ENCODE measurements at places on chromosomes 11 and 22.
A peak's percentile ranks its signal among the peaks of the same experiment; 100 is the strongest.

DNA sequence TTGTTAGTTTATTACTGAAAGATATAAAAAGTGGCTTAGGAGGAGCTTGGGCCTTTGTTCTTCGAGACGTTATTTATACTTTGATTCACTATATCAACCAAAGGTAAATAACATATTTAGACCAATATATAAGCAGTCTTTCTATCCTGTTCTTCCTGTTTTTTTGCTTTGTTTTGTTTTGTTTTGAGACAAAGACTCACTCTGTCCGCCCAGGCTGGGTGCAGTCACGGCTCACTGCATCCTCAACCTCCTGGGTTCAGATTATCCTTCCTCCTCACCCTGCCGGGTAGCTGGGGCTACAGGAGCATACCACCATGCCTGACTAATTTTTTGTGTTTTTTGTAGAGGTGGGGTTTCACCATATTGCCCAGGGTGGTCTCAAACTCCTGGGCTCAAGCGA lies 66.8 kb downstream of the ATM start:
- DNase-seq, result no peak

- no peak for DNase-seq
Observed at GRCh38 chr22:46072110-46072881, 78.0 kb upstream of the PPARA start.

DNA sequence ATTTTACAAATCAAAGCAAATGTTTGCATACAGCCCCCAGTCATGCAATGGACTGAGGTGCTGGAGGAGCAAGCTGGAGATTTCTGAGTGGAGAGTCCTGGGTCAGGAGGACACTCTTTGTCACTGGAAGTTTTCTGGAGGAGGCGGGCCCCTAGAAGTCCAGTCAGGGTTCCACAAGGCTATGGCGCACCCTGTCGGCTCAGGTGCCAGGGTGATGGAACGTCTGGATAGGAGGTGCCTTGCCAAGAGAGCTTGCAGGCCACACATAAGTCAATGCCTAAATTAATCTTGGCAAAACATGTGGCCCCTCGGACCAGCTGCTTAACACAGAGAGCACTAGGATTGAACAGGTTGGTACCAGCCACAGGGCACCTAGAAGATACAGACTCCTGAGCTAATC lies 174.7 kb upstream of the CADM1 start:
- DNase-seq, result no peak

- no peak for DNase-seq
Observed at GRCh38 chr11:17169876-17170275, 37.9 kb downstream of the PIK3C2A start.

- no peak for DNase-seq
Observed at GRCh38 chr11:110928391-110928790, 216.2 kb upstream of the ARHGAP20 start.

DNA sequence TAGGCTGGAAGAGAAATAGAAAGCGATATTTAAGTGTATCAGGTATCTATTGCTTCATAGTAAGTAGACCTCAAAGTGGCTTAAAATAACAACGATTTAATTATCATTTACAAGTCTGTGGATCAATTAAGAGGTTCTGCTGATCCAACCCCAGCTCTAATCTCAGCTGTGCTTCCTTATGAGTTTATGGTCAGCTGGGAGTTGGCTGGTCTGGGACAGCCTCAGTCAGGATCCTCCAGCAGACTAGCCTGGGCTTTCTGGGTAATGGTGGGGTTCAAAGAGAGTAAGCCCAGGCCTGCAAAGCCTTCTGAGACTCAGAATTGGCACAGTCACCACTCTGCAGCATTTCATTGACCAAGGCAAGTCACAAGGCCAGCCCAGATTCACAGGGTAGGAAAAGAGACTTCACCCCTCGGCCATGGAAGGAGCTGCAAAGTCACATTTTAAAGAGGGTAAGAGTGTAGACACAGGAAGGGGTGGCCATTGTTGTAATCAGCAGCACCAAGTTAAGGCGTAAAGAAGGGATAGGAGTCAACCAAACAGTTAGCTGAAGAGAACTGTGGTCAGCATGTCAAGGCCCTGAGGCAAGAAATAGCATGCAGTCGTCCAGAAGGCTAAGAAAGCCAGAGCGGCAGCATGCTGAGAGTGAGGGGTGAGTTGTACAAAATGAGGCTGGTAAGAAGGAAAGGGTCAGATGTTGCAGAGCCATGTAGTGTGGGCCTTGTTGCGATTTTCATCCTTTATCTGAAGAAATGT lies 168.2 kb downstream of the ETS1 start:
- DNase-seq, result no peak

DNA sequence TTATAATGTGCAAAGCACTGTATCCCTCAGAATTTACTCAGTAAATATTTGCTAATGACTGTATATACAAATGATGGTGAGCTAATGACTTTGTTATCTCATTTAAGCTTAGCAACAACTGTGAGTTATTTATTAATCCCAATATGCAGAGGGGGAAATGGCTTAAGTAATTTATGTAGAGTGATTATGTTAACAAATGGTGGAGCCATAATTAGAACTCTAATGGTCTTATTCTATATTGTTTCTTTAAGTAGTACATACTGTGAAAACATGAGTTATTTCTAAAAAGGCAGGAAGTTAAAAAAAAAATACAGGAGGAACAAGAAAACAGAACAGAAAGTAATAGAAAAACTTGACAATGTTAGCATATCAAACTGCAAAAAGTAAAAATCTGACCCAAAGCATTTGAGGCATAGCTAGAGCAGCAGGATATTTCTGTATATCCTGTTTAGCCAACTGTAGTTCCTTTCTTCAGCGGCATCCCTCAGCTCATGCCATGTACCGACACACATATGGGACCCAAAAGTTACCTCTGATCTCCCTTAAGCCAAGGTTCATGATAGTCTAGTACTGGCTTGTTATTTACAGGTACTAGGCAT lies 94.2 kb downstream of the FCHSD2 start:
- no peak for DNase-seq

- no peak for DNase-seq
Observed at GRCh38 chr11:126956635-126957034, 43.9 kb downstream of the KIRREL3 start.

- no peak for DNase-seq
Observed at GRCh38 chr11:70079691-70080090, 1.6 kb downstream of the ANO1 start.

- DNase-seq, result no peak
Observed at GRCh38 chr22:49725516-49725915, 102.2 kb downstream of the BRD1 start.

DNA sequence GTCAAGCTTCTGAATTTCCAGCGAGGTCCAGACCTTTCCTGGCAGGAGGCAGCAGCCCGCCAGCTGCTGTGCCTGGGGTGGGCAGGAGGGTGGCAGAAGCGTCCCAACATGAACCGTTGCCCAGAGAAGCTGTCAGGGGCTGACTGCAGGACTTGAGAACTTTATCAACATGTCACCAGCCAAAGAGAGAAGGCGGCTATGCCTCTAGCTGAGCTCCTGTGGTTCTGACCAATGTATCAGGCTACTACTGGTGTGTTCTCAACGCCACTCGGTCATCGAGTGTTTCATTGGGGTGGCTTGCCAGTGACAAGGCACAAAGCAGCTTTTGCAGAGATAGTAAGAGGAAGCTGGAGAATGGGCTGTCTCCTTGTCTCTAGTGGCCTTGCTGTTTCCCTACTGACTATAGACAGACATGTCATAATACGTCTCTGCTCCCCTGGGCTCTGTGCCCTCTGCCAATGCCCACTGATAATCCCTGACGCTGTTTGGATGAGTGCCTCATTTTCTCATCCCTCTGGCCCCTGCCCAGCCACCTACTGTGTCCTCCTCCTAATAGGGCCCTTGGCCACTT lies 17.6 kb upstream of the ASCC2 start:
- DNase-seq, result no peak

DNA sequence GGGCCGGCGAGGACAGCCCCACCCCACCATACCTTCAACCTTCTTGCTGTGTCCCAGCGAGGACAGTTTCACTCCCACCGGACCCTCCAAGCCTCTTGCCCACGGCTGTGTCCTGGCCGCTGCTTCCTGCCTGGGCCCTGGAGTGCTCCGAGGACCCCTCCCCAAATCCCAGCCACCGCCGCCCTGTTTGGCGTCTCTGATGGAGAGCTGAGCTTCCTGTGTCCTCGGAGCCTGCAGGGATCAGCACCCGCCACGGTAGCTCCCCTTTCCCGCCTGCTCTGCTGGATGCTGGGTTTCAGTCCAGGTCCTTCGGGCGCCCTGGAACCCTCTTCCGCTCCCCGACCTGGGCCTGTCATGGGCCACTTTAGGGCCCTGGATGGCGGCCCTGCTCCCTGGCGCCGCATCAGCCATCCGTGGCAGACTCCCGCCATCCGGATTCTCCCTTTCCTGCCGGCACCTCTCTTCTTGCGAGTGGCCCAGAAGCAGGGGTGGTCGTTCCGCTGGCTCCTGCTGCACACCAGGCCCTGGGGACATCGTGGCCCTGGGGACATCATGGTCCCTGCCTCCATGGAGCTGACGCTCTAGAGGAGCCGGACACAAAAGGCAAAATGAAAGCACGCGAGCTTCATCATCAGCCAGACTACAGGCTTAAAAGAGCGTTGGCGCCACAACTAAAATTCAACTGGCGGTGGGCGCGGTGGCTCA lies 34.3 kb upstream of the GAL start:
- DNase-seq, result no peak

GRCh38 chr11:69414773-69415187 lies 66.7 kb upstream of the LINC01488 start:
- no peak for DNase-seq

- DNase-seq, result no peak
Observed at GRCh38 chr22:23163665-23164064, 16.6 kb upstream of the BCR start.

DNA sequence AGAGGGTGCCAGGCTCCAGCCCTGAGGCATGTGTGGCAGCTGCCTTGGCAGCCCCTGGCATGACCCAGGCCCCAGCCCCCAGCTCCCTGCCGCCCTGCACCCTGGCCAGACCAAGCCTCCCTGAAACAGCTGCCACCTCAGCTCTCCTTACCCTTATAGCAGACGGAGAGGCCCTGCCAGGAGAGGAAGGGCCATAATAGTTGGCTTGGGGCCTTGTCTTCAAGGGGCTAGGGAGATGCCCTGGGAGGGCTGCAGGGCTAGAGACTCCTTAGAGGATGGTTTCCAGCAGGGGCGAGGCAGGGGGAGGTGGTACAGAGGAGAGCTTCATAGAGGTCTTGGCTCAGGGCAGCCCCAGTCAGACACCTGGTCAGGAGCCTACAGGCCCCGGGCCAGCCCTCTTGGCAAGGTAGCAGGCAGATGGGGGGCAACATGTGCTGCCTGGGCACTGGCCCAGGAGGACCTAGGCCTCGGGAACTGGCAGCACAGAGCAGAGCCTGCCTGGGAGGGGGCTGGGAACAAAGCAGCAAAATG lies 13.0 kb downstream of the SMTN start:
- DNase-seq, result peak; percentile 22

GRCh38 chr11:72350752-72351151 lies 83.6 kb downstream of the CLPB start:
- no peak for DNase-seq

DNA sequence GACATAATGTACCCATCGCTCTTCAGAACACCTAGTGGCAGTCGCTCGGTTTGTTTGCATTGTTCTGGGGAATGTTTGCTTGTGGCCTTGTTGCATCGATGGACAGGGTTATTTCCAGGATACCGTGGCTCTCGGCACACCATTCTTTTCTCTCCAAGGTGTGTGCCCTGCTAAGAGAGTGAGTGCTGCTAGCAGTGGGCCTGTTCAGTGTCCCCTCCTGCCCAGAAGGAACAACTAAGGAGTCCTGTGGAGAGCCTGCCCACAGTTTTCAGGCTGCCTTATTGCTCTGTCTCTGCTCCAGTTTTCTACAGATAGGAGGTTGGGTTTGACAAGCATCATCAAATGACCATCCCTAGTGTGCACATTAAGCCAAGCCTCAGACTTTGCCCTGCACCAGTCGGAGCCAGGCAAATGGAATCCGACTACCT lies 1.4 kb downstream of the CRY2 start:
- DNase-seq, result no peak

GRCh38 chr11:57429946-57430345 lies 3.0 kb upstream of the SLC43A3 start:
- DNase-seq, result no peak

DNA sequence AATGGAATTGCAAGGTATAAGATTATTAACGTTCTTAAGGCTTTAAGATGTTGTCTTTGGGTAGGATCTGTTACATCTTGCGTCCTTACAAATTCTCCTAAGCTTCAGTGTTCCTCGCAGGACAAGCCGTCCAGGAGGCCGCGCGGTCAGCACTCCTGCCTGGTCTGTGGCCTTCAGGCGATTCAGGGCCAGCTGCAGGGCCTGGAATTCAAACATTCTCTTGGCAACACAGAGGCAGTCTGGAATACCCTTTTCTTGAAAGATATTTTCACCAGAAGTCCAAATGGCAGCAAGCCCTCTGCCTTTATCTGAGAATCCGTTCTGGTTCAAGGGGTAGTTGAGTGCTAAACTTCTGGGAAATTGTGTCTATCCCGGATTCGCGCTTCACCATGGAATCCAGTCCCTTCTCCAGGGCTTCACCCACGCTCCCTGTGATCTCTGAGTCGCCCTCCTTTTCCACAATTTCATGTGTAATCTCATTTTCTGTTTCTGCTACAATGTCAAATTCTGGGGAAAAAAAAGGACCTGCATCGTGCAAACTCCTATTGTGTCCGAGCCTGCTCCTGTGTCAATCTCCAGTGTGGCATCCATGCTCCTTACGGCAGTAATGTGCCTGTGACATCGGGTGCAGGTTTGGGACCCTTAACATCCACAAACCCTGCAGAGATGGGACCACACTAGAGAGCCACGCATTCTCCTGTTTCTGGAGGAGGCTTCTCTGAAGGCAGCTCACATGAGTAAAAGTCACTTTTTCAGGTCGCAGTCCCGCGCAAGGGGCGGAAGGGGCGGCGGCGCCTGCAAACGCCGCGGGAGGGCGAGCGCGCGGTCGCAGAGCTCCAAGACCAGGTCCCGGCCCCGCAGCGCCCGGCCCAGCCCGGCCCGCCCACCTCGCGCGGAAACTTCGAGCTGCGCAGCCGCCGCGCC lies 25.4 kb upstream of the SORL1 start:
- peak; percentile 87 for DNase-seq

GRCh38 chr22:36528341-36528740 lies 625 bp downstream of the EIF3D start:
- peak; percentile 49 for DNase-seq

GRCh38 chr11:2687223-2687530 lies 12.6 kb downstream of the KCNQ1OT1 start:
- DNase-seq, result no peak

- no peak for DNase-seq
Observed at GRCh38 chr11:70680781-70681281, 282.5 kb downstream of the CTTN start.

DNA sequence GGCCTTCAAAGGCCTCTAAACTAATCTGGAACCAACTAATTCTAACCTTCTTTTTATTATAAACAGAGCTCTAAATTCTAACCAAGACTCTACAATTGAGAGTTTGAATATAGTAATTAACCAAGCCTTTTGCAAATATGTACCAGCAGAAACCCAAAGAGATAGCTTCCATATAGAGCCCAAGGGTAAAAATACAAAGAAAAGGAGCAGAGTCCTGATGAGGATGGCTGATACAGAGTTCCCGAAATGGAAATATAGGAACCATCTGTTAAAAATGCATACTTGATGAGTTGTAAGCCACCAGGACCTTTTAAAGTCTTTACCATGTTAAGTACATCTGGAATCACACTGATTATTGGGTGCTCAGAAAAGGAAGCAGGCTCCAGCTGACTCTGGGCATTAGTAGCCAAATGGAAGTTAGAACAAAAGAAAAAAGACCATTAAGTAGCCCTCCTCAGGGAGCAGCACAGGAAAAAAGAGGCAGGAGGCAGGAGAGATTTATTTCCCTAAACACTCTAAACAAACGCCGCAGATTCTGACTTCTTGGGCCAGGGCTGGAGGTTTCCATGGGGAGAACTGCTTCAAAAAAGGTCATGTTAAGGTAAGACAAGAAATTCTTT lies 463.1 kb upstream of the FAT3 start:
- peak; percentile 12 for DNase-seq
